Spleen (tissue), 13 donors: ENCODE measurements at places on chromosomes 1 and 21. TPM values are rescaled to one million over a fixed set of nuclear protein-coding genes. Genes with fewer than 3 reads are reported as not detected.

Gene FCRL4
- total RNA-seq: 0.46 TPM

Gene KIF17
- total RNA-seq: 44.7 TPM

Gene COL24A1
- 0.50 TPM for total RNA-seq

GRCh38 chr1:157968508-157968907, 24.9 kb upstream of the KIRREL1 start:
- H3K27me3 ChIP-seq: no peaks in the 10 kb centered on the region
- no peak for DNase-seq
- H3K4me1 ChIP-seq: no peaks in the 10 kb centered on the region
- no peaks in the 10 kb centered on the region for H3K36me3 ChIP-seq

GRCh38 chr1:151326619-151327222, 495 bp downstream of the PI4KB start:
- H3K27ac ChIP-seq: peak overlapping the region; percentile 98
- H3K4me3 ChIP-seq: peak overlapping the region; percentile 85
- H3K4me1 ChIP-seq: peaks cover 58% of the 10 kb centered on the region
- no peak for DNase-seq

DNA sequence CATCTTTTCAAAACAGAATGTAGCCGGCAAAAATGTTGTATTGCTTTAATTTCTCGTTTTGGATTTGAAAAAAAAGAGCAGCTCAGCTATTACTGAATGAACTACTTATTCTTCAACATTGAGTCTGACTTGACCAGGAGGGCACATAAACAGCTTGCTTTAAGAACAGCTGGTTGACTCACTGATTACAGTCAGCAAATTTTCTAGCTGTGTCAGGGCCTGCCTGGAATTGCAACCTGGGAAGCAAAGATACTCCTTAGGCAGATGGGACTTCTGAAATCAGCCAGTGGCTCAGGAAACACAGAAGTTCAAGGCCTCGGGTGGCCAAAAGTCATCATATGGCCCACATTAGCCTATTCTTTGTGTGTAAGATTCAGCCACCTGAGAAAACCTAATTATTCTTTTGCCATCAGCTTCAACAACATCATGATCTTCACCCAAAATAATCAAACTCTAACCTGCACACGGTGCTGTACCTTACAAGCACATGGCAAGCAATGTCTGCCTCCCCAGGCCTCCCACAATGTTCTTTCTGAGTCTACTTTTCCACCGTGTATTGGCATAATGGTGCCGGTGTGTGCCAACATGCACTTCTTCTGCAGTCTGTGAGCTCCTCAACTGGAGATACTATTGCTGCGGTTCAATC, 307.2 kb downstream of the HHIPL2 start:
- no peaks in the 10 kb centered on the region for H3K4me1 ChIP-seq
- no peak overlapping the region for H3K27ac ChIP-seq
- no peak for DNase-seq
- H3K4me3 ChIP-seq: no peak overlapping the region

Gene VHLL
- total RNA-seq: not detected

Gene COL9A2
- total RNA-seq: 3.4 TPM

Gene LCE1E
- total RNA-seq: not detected

DNA sequence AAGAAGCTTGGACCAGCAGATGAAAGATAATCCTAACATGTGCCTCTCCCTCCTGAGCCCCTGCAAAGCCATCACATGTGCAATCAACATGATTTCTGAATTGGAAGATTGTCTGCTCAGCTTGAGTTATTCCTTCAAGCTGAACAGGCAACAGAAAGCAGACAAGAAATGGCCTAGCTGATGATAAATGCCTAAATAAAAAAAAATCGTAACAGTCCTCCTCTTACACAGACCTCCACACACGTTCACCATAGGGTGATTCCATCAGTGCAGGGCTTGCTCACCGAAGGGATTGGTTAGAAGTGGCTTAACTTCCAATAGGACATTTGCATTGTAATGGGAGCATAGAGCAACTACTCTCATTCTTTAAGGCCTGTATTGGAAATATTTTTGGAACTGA, 14.6 kb downstream of the KRTAP19-8 start:
- H3K27ac ChIP-seq: no peak overlapping the region
- no peaks in the 10 kb centered on the region for H3K4me1 ChIP-seq
- no peaks in the 10 kb centered on the region for H3K36me3 ChIP-seq
- no peak overlapping the region for H3K4me3 ChIP-seq

DNA sequence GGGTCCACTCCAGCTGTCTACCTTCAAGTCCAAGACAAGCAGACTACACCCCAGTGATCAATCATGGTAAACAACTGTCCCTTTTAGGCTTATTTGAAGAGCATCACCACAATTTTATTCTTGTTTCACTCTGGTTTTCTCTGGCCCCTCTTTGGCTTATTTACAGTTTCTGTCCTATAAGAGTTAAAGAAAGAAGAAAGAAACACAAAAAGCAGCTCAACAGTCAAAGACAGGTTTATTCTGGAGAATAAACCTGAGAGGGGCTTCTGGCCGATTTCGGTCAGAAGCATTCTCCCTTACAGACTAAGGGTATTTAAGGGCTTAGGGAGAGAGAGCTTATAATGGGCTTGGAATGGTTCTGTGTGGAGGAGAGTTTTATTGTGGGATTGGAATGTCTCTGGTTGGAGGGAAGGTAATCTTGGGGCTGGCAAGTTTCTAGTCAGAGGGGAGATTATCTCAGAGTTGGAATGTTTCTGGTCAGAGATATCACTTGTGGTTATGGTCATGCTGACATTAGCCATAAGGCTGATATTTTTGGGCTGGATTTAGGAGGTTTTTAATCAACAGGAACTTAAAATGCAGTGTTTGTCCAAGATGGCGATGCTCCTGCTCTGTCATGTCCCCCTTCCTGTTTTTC, 161.0 kb downstream of the URB2 start:
- no peaks in the 10 kb centered on the region for H3K4me1 ChIP-seq
- H3K27ac ChIP-seq: no peak overlapping the region
- H3K36me3 ChIP-seq: no peaks in the 10 kb centered on the region
- no peak for DNase-seq
